ENCODE measurements at places on chromosomes 12 and 14.

DNA sequence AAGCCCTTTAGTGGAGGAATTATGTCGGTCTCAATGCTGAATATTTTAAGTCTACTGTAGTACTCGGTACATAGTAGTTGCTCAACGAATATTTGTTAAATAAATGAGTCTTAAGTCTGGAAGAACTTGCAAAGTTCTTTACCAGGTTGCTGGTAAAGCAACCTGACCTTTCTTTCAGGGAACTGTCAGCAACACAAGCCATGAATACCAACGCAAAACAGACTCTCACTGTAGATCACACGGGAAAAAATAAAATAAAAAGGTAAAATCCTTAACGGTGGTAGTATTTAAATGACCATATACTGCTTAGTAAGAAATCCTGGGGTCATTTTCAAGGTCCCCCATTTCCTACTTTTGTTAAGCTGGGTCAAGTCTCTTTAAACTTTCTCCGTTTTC, 447 bp upstream of the NUBPL start:
- DNase-seq: no peak

- DNase-seq: no peak
Measured at GRCh38 chr12:79023261-79023660, 158.7 kb downstream of the SYT1 start.

GRCh38 chr12:116160231-116160630, 117.3 kb downstream of the MED13L start:
- DNase-seq: no peak

DNA sequence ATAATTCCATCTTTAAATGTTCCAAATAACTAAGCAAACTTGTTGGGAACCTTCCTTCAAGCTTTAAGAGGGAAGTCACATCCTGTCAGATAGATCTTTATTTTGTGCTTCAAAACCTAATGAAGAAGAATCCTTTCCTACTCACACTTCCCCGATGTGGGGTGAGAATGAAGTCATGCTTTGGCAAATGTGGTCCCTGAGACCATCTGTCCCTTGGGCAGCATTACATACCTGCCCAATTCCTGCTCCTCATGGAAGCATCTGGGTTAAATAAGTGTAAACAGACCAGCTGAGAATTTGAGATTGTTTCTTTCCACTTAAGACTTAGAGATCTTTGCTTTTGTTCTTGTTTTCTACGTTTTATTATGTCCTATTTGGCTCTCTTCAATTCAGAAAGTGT, 606.0 kb upstream of the TMEM132C start:
- no peak for DNase-seq

DNA sequence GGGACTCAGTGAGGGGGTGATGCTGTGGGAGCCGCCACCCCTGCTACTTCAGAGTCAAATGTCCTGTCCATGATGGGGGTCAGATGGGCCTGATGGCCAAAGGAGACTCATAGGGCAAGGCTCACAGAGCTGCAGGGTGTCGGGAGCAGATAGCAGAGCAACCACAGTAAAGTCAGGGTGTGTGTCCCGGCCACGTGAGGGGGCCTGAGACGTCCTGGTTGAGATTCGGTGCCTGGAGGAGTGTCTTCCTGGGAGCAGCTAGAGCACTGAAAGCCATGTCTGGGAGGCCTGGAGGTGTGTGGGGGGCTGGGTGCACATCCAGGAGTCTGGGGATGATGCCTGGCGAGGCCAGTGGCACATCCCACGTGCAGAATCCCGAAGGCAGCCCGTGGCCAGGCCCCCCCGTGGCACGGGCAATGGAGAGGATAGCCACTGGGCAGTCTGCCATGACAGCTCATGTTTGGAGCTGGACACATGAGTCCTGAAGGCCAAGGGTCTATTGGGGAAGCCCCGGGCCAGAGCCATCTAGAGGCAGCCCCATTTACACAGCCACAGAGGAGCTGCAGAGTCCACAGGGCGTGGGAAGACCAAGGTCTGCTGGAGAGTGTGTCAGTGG, 308.0 kb upstream of the SFSWAP start:
- DNase-seq: no peak

DNA sequence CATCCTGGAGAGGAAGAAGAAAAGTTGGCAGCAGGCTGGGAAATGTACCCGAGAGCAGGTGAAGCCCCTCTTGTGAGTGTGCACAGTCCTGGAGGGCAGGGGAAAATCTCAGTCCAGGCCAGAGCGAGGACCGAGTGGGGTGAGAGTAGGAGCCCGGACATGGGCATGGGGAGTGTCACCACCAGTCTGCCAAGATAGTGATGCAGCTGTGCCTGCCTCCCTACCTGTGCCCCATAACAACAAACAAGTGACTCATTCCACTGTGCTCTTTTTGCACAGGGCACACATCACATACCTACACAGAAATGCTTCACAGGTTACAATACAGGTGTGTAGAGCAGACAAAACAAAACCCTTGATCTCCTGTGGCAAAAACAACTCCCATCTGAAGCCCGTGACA, 205.9 kb upstream of the PELI2 start:
- no peak for DNase-seq

DNA sequence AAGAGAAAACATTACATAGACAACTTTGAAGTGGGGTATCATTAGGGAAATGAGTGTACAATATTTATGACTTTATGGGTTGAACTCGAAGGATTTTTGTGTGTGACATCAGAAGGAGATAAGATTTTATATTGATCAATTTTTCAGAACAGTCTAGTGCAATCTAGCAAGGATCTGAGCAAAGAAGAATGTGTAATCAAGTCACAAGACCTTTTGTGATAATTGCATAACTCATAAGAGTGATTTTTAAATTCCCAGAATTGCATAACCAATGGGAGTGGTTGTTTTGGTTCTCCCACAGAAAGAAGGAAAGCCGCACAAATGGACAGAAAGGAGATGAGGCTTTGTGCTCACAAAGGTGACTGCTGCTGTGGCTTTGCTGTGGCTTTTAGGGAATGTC, 441.8 kb upstream of the FLRT2 start:
- no peak for DNase-seq

DNA sequence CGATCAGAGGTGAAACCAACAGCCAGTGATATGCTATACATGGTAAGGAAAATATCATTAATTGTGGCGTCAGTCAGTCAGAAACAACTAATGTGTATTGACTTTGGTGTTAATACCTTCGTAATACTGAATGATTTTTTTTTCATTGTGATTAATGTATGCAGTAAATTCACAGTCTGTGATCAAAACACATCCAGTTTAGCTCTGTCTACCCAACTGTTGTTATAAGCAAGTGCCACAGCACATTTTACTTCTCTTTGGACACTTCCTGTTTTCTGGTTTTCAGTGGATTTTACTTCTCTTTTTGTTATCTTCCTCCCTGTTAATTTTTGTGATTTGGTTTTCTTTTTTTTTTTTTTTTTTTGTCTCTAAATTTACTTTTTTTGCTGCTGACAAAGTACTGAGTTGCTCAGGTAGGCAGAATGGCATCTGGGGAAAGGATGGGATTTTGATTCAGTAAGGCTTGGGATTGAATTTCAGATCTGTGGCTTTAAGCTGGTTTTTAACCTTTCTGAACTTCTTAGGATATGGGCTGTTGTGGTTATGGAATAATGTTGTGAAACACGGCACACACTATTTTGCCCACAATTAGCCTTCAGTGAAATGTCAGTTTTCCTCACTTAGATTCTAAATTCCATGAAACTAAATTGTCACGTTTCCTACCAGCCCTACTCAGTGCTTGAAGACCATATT, 604 bp downstream of the GLIPR1 start:
- DNase-seq: no peak
